ENCODE measurements at places on chromosomes 3 and 15. TPM values are rescaled to one million over a fixed set of nuclear protein-coding genes. Genes with fewer than 3 reads are reported as not detected.

POU1F1 gene
- not detected for total RNA-seq

CLDN11 gene
- 21.9 TPM for total RNA-seq

PIERCE2 gene
- 2.6 TPM for total RNA-seq

ISG20 gene
- 13.3 TPM for total RNA-seq

GOLGA8T gene
- total RNA-seq: not detected

COLQ gene
- total RNA-seq: 0.27 TPM

PYGO1 gene
- total RNA-seq: 11.8 TPM

TMEM266 gene
- total RNA-seq: 1.9 TPM

OSTN gene
- 11.3 TPM for total RNA-seq

CEMIP gene
- total RNA-seq: 2.3 TPM

ABI3BP gene
- 10.4 TPM for total RNA-seq

ZPLD1 gene
- 0.12 TPM for total RNA-seq

Data from hepatocyte (in vitro differentiated cells).